ENCODE measurements at places on chromosomes 12 and 14.

GRCh38 chr14:24866067-24866639, 183.8 kb downstream of the STXBP6 start:
- no peak for DNase-seq

- peak; percentile 98 for DNase-seq
Observed at GRCh38 chr12:118052324-118053070, 8.5 kb downstream of the WSB2 start.

DNA sequence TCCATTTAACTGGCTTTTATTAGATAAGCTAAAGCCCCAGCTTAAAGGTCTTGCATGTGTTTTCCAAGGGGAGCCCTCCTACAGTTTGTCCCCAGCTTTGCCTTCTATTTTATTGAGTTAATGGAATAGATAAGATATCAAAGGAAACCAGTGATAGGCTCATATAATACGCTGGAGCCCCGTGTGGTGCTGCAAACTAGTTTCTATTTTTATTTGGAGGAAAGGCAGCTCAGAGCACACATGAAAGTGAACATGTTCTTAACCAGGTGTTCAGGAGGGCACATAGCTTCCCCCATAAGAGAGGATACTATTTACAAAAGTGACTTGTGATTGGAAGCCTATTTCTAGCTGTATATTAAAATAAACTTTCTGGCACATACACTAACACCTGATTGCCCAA, 251.7 kb downstream of the PDZRN4 start:
- no peak for DNase-seq

- DNase-seq, result no peak
Observed at GRCh38 chr14:32332415-32333316, 3.6 kb downstream of the AKAP6 start.

- no peak for DNase-seq
Observed at GRCh38 chr12:59494617-59495016, 101.2 kb upstream of the SLC16A7 start.

DNA sequence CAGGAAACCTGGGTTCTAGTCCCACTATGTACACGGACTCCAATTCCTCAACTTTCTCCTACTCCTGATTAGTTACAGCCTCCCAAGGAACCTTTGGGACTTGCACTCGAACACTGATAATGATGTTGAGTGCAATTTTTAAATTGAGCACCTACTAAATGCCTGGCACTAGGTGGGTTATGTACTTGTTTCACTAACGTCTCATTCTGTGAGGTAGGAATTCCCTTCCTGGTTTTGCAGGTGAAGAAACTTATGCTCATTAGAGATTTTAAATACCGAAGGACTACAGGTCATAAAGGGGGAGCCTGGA, 536 bp downstream of the PARPBP start:
- DNase-seq, result no peak

- DNase-seq, result no peak
Observed at GRCh38 chr12:125492354-125493270, 427.4 kb downstream of the AACS start.

DNA sequence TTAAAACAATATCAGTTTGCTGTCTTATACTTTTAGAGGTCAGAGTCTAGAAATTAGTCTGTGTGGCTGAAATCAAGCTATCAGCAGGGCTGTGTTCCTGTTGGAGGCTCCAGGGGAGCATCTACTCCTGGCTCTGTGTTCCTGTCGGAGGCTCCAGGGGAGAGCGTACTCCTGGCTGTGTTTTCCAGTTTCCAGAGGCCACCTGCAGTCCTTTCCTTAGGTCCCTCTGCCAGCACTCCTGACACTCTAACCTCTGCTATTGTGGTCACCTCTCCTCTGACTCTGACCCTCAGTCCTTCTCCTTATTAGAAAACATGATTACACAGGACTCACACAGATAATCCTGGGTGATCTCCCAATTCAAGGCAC, 1140.7 kb upstream of the TMEM132C start:
- no peak for DNase-seq

- no peak for DNase-seq
Observed at GRCh38 chr12:84702001-84702400, 210.6 kb downstream of the SLC6A15 start.
